Posterior vena cava (tissue), 2 donors: ENCODE measurements at places on chromosomes 5 and 9. TPM values are rescaled to one million over a fixed set of nuclear protein-coding genes. Genes with fewer than 3 reads are reported as not detected.

Gene SEC24A
- total RNA-seq: 22.2 TPM

Gene TLX3
- total RNA-seq: not detected

Gene UNC13B
- 27.3 TPM for total RNA-seq

Gene DOCK8
- total RNA-seq: 17.9 TPM

Gene PCDHGA2
- total RNA-seq: 7.4 TPM

Gene DMRT1
- total RNA-seq: not detected
